ENCODE measurements at places on chromosomes 12 and 14. TPM values are rescaled to one million over a fixed set of nuclear protein-coding genes. Genes with fewer than 3 reads are reported as not detected.

DNA sequence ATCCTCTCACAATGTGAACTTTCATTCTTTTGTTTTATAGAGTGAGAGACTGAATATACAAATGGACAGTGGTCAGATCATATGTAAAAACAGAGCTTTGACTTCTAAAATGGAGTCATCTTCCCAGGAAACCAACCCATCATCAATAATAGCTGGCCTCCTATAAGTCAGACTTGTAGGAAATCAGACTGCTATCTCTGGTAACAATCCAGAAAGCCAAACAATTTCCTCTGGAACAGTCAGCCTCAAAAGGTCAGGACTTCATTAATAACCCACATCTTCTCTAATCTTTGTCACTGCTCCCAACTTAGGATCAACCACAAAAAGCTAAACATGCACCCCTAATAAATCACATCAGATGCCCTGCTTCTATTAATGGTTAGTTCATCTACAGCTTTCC lies 227.9 kb upstream of the G2E3 start:
- DNase-seq, result no peak

Gene AMHR2
- total RNA-seq, result not detected

Gene MMP19
- 16.1 TPM for total RNA-seq

GRCh38 chr12:21438643-21439042 lies 1.2 kb downstream of the PYROXD1 start:
- DNase-seq, result no peak

Gene DEPDC4
- not detected for total RNA-seq

Measured in umbilical cord (tissue), 2 donors.